ENCODE measurements at places on chromosomes 4 and X.

- no peak for DNase-seq
Measured at GRCh38 chr4:77581724-77582123, 23.9 kb upstream of the CXCL13 start.

DNA sequence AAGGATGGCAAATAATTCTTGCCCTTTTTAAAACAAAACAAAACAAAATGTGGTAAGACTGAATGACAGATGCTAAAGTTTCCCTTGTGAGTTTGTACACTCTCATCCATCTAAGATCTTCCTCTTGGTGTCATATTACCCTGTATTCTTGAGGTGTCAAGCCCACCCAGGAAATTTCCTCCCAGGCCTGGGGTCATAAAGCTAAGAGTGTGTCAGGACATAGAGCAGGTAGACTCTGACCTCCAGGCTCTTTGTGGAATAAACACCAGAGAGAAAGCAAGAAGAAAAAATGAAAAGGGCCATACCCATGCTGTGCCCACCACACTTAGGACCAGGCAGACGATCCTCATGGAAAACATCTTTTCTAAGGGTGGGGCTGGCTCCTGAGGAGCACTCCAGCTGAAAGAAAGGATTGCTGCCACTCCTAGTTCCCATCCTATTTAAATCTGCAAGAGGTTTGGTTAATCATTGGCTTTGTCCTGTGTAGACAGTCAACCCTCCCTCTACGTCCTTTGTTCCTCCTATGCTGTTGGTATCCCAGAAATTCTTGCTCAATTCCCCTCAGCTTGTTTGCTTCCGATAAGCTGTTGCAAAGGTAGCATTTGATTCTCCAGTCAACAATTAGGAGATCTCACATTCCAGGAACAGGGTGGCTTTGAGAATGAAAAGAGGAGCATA is at the start of gene FGA:
TSS of gene FGA (minus strand) at position 414 of the 678 bp plus-strand sequence. CDS start at position 359, 55 bp downstream.
- DNase-seq, result no peak

DNA sequence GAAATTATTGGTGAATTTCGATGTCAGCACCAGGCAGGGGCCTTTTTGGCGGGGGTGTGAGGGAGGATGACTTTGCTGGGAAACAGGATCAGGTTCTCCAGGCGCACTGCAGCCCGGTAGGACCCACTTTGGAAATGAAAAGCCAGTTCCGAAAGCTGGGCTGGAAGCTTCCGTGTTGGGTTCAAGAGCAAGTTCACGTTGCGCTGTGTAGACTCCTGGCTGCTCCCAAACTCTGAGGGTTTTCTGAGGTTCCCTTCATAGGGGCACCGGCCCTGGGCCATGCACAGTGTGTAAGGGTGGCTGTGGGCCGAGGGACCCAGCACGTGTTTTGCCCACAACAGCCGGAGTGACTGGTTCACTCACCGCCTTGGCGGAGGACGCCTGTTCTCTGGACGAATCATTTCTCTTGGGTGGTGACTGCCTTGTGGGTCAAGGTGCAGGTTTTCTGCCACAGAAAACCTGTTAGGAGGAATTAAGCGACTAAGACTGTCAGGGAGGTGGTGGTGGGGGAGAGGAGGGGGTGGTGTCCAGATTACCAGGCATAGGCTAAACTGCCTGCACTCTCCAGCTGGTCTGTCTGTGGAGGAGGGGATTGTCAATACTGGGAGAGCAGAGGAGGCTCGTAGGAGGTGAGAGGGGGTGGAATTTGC is 8.0 kb downstream of the SHOX start:
- no peak for DNase-seq

GRCh38 chr4:14835708-14836425 is 166.4 kb upstream of the CPEB2 start:
- DNase-seq, result no peak

- DNase-seq, result no peak
Measured at GRCh38 chr4:151202381-151202780, 74.6 kb upstream of the PRSS48 start.

DNA sequence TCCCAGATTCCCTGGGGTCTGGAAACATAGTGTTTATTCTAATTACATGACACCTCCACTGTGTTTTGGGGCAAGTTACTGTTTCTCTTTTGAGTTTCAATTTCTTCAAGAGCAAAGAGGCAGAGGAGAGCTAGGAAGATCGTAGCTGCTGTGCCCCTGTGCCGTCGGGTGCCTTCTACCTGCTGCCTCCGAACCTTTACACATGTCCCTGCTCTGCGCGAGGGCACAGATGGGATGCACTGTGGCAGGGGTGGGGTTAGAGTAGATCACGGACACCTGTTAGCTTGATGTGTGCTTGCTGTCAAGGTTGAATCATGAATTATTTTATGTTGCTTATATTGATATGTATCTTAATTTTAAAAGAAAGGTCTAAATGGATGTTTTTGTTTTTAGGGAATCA is 71.1 kb upstream of the MSANTD1 start:
- no peak for DNase-seq

- DNase-seq, result no peak
Measured at GRCh38 chr4:110354460-110354859, 121.5 kb upstream of the ENPEP start.

- no peak for DNase-seq
Measured at GRCh38 chr4:185716577-185717376, 95.2 kb downstream of the SORBS2 start.

GRCh38 chr4:42633605-42634388 is 23.1 kb downstream of the ATP8A1 start:
- no peak for DNase-seq

GRCh38 chrX:79065696-79066095 is 78.8 kb upstream of the GPR174 start:
- DNase-seq, result no peak

DNA sequence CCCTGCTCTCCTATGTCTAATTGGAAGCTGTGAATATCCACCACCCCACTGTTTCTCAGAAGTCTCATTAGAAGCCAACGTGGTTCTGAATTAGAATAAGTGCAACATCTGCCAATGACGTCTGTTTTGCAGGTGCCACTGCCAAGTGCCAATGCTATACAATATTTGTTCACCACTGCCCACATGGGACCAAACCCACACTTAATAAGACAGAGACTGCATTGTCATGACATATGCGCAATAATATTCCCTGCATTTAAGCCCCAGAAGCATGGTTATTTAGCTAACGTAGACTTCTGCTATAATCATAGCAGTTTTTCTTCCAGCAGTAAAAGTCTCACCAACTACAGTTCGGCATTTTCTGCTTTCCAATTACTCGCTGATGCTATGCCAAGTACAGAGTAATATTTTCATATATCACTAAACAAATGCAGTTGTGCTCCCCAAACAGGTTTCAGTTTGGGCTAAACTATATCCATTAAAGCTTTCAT is 262.5 kb upstream of the PCDH18 start:
- DNase-seq, result no peak

DNA sequence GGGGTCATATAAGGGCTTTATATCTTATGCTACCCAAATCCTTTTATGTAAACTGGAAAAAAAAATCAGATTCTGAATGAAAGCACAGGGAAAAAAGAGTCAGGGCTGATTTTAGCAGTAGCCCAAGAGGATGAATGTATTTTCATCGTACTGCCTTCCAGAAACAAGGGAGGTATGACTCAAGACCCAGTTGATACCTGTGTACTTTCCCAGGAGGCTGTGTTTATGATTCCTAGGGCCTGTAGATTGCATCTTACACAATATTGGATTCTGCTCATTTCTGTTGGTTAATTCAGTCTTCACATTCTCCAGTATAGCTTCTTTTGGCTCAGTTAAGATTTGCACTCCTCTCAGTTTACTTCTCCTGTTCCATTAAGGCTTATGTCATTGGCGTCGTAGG is 127.9 kb upstream of the LIMCH1 start:
- no peak for DNase-seq

DNA sequence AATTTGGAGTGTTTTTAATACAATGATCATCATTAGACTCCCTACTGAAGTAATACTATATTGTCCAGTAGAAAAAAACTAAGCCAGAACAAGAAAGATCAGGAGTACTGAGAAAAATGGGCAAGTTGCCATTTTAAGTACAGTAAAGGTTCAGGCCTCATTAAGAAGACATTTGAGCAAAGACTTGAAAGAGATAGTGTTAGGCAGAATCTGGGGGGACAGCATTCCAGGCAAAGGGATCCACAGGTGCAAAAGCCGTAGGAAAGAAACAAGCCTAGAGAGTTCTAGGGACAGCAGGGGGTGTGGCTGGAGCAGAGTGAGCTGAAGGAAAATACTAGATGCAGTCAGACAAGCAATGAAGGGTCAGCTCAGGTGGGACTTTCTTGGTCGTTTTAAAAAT is 58.1 kb upstream of the INTU start:
- no peak for DNase-seq

- no peak for DNase-seq
Measured at GRCh38 chr4:80199004-80199560, 1.8 kb downstream of the PRDM8 start.

- DNase-seq, result no peak
Measured at GRCh38 chr4:49032440-49033161, 46.5 kb downstream of the CWH43 start.

- no peak for DNase-seq
Measured at GRCh38 chr4:13836946-13837912, 209.7 kb upstream of the BOD1L1 start.

All from activated CD8-positive, alpha-beta memory T cell treated with anti-CD3 and anti-CD28 coated beads for 48 hours (primary cell).